Activated CD4-positive, alpha-beta T cell treated with anti-CD3 and anti-CD28 coated beads, Interleukin-10, Interleukin-2, amounts not matched to agents 100 ng/mL and 50 ng/mL, durations not matched to agents 16 hours and 8 hours (primary cell): ENCODE measurements at places on chromosomes 12 and 14.

DNA sequence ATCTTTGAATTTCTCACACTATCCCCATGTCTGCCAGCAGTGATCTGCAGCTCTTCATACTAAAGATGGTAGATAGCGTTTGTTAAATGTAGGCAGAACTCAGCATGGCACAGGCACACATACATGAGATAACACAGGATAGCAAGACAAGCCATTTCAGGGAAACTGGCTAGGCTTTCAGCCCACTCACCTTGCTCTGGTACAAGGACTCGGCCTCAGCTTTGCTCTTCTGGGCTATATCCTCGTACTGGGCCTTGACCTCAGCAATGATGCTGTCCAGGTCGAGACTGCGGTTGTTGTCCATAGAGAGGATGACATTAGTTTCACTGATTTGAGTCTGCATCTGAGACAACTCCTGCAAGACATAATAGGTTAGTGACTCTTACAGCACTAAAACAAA is 3.1 kb downstream of the KRT1 start:
- DNase-seq: no peak

- DNase-seq: no peak
These were observed 91.8 kb downstream of the ST8SIA1 start for GRCh38 chr12:22242726-22243125.

- DNase-seq: no peak
These were observed 1.1 kb upstream of the UBC start for GRCh38 chr12:124915239-124916236.

GRCh38 chr12:126700096-126700495 is 1566.9 kb upstream of the TMEM132C start:
- no peak for DNase-seq

DNA sequence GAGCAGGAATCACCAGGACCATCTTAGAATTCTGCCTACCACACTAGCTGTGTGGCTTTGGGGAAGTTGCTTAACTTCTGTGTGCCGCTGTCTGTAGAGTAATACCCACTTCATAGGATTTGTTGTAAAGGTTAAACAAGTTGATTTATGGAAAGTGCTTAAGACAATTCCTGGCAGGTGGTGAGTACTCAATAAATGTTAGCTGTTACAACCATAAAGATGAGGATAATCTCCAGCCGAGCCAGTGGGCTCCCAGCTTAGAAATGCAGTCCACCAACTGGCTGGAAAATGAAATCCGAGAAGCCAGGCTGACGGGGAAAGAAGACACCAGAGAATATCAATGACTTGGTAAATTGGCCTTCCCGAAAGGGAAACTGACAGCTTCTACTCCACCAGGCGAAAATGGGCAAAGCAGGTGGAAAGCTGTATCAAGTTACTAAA is 173.5 kb downstream of the CHST11 start:
- DNase-seq: no peak

DNA sequence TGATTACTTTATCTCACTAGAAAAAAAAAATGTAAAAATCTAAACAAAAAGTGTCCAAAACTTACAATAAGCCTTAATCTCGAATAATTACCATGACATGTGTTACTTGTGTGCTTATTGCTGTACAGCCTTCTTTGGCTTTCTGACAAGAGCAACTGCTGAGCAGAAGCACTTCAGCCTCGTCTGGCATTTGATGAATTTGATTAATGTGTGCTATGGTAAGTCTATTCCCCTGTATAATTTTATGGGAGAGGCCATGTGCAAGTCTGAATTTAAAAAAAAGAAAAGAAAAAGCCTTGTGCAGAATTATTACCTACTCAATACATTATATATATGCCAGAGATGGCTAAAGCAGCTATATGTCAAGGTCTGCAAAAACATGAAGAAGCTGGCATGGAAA is 113.9 kb downstream of the AEBP2 start:
- no peak for DNase-seq

- no peak for DNase-seq
These were observed 9.9 kb upstream of the ASPG start for GRCh38 chr14:104075530-104076151.

DNA sequence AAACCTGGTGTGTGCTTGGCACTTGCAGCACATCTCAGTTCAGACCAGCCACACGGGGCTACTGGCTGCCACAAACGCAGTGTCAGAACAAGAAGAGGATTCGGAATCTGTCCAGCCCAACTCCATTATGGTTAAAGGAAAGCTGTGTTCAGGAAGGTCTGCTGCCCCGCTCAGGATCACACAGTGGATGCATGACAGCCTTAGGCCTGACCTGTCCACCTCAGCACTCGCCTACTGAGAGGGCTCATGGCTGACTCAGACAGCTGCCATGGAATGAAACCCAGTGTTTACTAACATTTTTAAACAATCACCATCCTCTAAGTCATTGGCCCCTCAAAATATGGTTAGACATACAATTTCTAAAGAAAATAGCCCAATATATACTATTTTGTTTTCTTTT is 5.6 kb upstream of the NIN start:
- no peak for DNase-seq

DNA sequence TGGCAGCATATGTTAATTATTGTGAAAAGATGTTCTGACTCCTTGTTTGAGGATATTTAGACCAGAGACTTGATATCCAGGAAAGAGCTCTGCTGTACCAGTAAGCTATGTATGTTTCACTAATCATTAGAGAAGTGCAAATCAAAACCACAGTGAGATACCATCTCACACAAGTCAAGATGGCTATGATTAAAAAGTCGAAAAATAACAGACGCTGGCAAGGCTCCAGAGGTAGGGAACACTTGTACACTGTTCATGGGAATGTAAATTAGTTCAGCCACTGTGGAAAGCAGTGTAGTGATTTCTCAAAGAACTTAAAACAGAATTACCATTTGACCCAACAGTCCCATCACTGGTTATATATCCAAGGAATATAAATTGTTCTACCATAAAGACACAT is 171.6 kb downstream of the DPY19L2 start:
- no peak for DNase-seq

GRCh38 chr14:64324895-64325294 is 30.7 kb upstream of the ESR2 start:
- DNase-seq: no peak

GRCh38 chr12:53100466-53101151 is 2.7 kb upstream of the SOAT2 start:
- DNase-seq: no peak

GRCh38 chr12:53166837-53167236 is 13.7 kb upstream of the ZNF740 start:
- no peak for DNase-seq

GRCh38 chr14:30267141-30267540 is 291.8 kb upstream of the G2E3 start:
- DNase-seq: no peak

- DNase-seq: no peak
These were observed 15.2 kb upstream of the PLEKHG6 start for GRCh38 chr12:6295094-6295811.

- DNase-seq: no peak
These were observed 15.5 kb upstream of the ANO4 start for GRCh38 chr12:100778967-100779590.

GRCh38 chr14:70887207-70887681 is 20.0 kb upstream of the PCNX1 start:
- peak; percentile 76 for DNase-seq

DNA sequence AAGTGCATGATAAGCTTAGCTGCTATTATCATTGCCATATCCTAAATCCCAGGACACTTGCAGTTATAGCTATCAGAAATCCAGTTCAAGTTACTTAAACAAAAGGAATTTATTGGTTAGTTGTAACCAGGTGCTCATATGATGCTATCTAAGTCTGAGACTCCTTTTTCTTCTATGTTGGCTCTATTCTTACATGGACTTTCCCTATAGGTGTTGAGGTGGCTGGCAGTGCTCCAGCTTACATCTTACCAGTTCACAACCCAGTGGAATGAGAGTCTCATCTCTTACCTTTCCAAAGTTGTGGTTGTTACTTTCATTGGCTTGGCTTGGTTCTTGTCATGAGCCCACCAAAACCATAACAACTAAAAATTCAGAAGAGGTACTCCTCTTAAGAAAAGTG is 94.6 kb downstream of the DACT1 start:
- DNase-seq: peak; percentile 16

GRCh38 chr12:26808766-26809476 is 24.1 kb downstream of the ITPR2 start:
- DNase-seq: no peak

- no peak for DNase-seq
These were observed 291.3 kb downstream of the KCNC2 start for GRCh38 chr12:74918291-74918690.

DNA sequence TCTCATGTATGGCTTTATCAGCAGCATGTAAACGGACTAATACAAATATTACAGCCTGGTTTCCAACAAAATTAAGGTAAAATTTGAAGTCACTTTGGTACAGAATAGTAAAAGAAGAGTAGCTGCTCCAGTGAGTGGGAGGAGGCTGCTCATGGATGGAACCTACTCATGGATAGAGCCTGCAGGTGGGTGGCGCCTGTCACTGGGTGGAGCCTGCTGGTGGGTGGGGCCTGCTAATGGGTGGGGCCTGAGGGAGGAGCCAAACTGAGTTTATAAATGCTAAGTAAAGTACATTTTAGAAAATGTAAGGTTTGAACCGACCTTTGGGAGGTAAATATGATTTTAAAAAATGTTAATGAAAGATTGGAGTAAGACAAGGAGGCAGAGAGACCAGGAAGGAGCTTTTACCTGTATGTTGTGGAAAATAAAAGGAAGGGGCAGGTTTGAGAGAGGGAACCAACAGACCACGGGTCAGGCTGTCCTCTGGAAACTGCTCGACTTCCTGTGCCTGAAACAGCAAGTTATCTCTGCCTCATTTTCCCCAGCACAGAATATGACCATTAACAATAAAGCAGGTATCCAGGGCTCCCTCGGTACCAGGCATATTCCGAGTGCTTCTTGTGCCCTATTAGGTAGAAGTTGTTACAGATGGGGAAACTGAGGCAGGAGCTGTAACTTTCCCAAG is 55.9 kb upstream of the SEL1L start:
- no peak for DNase-seq

DNA sequence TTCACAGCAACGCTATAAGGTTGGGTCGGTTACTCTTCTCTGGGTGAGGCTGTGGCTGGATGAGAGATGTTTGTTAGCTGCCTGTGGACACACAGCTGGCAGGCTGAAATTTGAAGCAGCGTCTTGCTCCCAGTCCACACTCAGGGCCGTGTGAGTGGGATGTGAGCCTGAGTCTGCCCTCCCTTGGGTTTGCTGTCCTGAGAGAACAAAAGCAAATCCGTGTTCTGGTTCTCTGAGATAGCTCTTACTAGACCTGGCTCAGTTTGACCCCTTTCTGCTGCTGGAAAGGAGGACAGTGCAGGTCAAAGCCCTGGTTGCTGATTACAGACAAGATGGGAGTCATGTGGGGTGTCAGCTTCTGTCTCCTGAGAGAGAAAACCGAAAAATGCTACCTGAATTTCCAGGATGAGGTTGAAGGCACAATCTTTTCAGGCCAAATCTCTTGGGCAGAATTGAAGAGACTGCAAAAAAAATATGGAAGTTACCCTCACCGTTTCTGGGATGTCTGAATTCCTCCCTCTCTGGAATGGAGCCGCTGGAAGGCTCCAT is 270.8 kb downstream of the ZFP36L1 start:
- DNase-seq: no peak

- DNase-seq: no peak
These were observed 180.8 kb upstream of the NTF3 start for GRCh38 chr12:5251092-5251491.

DNA sequence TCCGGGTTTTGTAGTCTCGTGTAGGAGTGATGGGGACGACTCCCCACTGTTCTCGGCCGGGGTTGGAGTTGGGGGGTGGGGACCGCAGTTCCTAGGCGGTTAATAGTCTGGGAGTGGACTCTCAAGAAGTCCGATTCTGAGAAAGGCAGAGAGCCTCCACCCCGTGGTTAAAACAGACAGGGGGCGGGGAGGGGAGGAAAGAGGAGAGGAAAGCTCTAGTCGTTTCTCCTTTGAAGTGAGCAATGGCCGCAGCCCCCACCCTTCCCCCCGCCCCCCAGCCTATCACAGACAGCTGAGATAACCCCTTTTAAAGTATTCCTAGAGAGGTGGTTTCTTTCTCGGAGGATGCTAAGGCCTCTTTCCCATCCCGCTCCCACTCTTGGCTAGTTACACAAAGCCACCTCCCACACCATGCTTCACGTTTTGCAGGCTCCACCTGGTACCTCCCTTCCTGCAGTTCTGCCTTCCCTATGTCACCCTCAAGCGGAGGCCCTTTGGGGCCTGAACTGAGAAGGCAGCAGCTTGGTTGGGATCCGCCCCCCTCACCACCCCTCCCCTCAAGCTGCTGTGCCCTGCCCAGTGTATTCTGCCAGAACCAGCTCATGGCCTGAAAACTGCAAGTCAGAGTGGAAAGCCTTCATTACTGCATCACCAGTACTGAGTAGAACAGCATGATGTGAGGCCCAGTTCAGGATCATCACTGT is 853 bp downstream of the USP5 start:
- peak; percentile 86 for DNase-seq

GRCh38 chr12:111361717-111362576 is 6.9 kb downstream of the PHETA1 start:
- DNase-seq: no peak

DNA sequence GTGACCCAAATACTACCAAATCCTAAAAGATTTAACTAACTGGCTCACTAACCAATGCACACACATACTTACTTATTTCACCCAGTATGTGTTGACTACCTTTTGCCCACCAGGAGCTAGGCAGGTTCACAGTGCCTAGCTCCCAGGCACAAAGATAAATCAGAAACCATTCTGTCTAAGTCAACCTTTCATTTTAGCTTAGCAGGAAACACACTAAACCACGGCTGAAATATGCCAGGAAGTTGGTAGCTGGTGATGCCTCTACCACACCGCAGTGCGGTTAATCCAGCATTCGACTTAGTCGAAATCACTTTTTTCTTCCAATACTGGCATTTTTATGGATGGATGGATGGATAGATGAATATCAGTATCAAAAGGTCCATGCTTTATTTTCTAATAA is 597.7 kb downstream of the DIO2 start:
- no peak for DNase-seq

DNA sequence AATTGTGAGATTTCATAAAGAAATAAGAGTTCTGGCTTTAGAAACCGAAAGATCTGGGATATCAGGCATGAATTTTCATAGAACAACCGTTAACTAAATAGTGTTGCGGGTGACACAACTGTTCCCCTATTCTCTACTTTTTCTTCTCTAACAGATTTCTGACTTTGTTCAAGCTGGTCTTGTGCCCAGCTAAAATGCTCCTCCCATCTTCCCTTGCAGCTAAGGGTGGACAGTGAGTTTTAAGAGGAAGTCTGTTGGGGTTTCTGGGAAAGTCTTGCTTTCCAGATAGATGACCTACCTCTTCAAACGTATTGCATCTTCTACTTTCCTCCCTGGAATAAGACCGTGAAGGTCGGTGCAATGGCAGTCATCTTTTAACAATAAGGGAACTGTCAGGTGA is 18.7 kb downstream of the CCDC63 start:
- no peak for DNase-seq

- DNase-seq: no peak
These were observed 5.4 kb downstream of the FBXW8 start for GRCh38 chr12:116916122-116916521.
